Small intestine (tissue), 16 donors: ENCODE measurements at places on chromosomes 16 and 17. TPM values are rescaled to one million over a fixed set of nuclear protein-coding genes. Genes with fewer than 3 reads are reported as not detected.

CCL13 gene
- polyA plus RNA-seq = 1.6 TPM

PIRT gene
- polyA plus RNA-seq = not detected

- DNase-seq = no peak
Measured at GRCh38 chr17:77676237-77676661, 282.3 kb upstream of the TNRC6C start.

GRCh38 chr17:27439342-27439741 is 16.9 kb upstream of the KSR1 start:
- DNase-seq = no peak

GRCh38 chr16:49274591-49274990 is 7.0 kb downstream of the CBLN1 start:
- no peak for DNase-seq

GRCh38 chr17:80858301-80859001 is 133.2 kb upstream of the CHMP6 start:
- no peak for DNase-seq

DNA sequence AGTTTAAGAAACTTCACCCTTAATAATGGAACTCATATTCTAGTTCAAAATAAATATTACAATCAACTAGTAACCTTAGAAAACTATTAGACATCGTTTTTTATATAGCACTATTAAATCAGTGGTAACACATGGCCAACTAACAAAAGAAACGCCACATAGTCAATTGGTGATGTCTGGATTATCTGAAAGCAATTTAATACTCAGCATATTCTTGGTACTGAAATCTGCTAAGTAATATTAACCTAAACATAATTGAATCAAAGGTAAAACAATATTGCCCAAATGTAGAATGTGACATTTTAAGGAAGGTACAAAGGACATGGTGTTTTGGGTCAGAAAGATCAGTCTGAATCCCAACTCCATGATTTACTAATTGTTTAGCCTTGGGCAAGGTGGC is 11.1 kb upstream of the RSL1D1 start:
- DNase-seq = no peak

DNA sequence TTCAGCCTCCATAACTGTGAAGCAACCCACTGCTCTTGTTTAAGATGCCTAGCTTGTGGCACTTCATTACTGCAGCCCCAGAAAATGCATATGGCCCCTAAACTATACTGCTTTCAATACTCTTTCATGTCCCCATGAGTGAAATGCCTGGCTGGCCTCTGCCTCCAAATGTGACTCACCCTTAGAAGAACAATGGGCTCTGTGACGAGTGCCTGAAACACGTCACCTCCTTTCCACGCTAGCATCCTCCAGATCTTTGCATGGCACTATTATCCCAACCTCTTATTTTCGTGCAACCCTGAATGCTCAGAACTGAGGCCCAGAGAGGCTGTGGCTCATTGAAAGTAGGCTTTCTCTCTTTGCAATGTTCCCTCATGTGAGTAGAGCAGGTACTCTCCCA is 233.1 kb downstream of the CBLN1 start:
- no peak for DNase-seq

GRCh38 chr17:71402661-71403141 is 718.1 kb upstream of the SOX9 start:
- DNase-seq = no peak

- no peak for DNase-seq
Measured at GRCh38 chr16:27379919-27380318, 22.1 kb upstream of the IL21R start.
